Ascending aorta (tissue), 2 donors: ENCODE measurements at places on chromosomes 1 and 21.

DNA sequence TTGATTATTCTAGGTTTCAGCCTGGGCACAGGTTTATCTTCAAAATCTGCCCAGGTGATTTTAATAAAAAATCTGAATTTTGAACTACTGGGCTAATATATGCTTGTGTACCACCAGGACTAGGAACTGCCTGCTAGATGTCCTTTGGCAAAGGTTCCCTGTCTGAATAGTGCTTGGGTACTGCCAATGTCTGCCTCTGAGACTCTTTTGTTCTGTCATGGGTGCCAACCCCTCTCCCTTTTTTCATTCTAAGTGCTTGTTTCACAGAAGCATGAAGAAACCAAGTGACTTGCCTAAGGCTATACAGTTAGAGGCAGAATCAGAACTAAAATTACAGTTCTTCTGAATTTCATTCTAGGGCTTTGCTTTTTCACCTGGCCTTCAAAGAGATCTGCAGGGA, 106.3 kb upstream of the CACHD1 start:
- DNase-seq: no peak

- DNase-seq: no peak
Observed at GRCh38 chr21:32463889-32464300, 51.4 kb downstream of the EVA1C start.

DNA sequence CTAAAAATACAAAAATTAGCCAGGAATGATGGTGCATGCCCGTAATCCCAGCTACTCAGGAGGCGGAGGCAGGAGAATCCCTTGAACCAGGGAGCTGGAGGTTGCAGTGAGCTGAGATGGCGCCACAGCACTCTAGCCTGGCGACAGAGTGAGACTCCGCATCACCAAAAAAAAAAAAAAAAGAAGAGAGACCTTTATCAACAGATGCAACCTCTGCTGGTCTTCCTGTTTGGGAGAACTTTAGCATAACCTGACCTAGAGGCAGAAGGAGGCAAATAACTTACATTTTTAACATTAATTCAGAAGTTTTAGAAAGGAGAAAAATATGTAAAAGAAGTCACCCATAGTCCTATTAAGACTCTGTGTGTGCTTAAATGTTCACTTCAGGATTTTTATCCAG, 32.4 kb downstream of the SLAMF1 start:
- no peak for DNase-seq

GRCh38 chr1:206516728-206516990, 9.3 kb downstream of the RASSF5 start:
- no peak for DNase-seq

DNA sequence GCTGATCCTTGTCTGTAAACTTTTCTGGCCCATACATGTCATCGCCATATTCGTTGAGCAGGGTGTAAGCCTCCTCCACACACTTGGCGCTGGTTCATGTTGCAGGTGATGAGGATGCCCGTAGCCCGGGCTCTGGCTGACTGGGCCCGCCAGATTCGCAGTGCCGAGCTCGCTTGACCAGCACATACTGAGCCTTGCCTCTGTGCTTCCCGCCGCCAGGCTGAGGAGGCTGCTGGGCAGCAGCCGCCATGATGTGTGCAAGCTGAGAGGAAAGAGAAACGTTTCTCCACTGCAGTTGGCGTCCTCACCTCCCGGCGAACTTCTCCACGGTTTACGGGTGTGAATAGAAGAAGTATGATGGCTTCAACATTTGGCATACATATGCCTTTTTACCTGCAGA, 89.2 kb downstream of the LTN1 start:
- DNase-seq: no peak

- DNase-seq: no peak
Observed at GRCh38 chr1:46315669-46316403, 12.3 kb downstream of the UQCRH start.

DNA sequence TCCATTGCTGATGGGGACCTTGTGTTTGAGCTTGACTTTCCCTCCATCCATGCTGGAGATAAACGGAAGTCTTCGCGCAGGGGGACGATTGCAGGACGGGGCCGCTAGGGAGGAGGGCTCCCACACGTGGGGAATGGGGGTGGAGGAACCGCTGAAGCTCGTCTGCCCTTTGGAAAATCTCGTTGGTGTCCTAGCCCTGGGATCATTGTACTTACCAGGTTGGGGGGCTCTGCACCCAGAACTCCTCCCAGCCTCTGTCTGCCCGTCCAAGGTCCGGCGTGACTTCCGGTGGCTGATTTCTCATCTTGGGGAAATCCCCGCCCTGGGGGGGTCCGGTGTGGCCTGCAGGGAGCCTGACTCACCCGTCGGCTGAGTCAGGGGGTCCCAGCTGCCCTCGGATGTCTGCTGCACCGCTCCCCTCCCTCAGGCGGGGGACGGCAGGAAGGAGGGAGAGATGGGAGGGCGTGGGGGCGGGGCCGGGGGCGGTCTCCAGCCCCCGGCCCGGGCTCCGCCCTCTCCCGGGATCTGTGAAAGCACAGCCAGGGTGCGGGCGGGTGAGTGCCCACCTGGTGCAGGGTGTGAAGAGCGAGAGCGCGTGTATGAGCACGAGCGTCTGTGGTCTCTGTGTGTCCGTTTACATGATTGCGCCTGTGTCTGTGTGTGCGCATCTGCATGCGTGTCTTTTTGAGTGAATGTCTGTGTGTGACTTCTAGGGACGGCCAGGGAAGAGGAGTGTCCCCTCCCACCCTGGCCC, 35.8 kb downstream of the PIK3CD start:
- DNase-seq: peak; percentile 35

GRCh38 chr21:15408089-15408488, 321.7 kb upstream of the USP25 start:
- DNase-seq: no peak

DNA sequence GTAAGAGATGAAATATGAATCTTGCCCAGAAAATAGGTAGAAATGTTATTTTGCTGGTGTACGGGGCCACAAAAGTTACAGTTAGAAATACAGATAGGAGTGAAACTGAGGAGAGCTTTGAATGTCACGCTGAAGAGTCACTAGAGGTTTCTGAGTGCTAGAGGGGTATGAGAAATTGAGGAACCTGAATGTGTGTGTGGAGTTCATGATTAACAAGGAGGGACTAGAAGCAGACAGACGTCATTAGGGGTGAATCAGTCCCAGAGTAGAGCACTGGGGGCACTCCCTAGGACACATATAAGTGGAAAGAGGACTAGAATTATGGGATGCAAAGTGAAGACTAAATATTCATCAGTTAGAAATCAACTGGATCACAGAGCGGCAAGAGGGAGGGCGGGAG, 188.9 kb upstream of the MAP1LC3C start:
- DNase-seq: no peak

GRCh38 chr1:209307846-209308245, 275.7 kb upstream of the CAMK1G start:
- no peak for DNase-seq

- no peak for DNase-seq
Observed at GRCh38 chr1:173503391-173503790, 26.3 kb downstream of the PRDX6 start.

GRCh38 chr1:198716051-198716450, 77.2 kb downstream of the PTPRC start:
- DNase-seq: no peak

- no peak for DNase-seq
Observed at GRCh38 chr21:38948377-38949069, 142.8 kb downstream of the ETS2 start.

DNA sequence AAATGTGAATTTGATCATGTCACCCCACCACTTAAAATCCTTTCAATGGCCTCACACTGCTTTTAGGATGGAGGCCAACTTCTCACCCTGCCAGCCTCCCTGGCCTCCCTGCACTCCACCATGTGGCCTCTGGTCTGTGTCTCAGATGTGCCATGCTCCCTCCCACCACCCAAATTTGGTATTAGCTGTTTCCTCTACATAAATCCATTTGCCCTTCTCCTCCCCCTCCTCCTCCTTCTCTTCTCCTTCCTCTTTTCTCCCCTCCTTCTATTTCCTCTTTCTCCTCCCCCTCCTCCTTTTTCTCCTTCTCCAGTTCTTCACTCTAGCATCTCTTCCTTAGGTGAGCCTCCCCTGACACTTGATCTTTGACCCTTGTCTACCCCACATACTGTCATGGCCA, 16.7 kb upstream of the GUCA2B start:
- DNase-seq: no peak

- DNase-seq: no peak
Observed at GRCh38 chr1:918843-919242, 4.9 kb upstream of the SAMD11 start.

- no peak for DNase-seq
Observed at GRCh38 chr1:187629075-187629474, 800.3 kb downstream of the PLA2G4A start.
